ENCODE measurements at places on chromosomes 3 and 15.

DNA sequence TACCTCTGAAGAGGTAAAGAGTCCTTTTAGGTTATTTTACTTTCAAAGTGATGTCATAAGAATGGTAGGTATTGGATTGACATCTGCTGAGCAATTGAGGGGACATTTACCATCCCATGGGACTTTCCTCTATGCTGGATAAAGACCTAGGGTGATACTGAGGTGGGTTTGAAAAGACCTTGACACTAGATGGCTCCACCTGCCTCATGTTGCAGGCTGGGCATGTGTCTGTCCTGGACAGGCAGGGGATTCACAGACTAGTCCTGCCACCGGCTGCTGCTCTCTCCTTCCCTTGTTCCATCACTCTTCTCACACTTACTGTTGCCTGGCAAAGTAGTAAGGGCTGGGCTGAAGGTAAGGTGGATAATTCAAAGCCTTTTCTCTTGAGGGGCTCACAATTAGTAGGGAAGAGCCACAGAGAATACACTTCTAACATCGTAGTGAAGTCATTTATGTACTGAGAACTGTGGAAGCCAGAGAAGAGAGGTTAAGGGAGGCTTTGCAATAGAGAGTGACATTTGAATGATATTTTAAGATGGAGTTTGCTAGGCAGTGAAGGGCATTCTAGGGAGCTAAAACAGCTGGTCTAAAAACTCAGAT, 27.7 kb downstream of the TRAK1 start:
- DNase-seq = no peak

- no peak for DNase-seq
These were observed 35.6 kb downstream of the SCAP start for GRCh38 chr3:47440131-47440530.

DNA sequence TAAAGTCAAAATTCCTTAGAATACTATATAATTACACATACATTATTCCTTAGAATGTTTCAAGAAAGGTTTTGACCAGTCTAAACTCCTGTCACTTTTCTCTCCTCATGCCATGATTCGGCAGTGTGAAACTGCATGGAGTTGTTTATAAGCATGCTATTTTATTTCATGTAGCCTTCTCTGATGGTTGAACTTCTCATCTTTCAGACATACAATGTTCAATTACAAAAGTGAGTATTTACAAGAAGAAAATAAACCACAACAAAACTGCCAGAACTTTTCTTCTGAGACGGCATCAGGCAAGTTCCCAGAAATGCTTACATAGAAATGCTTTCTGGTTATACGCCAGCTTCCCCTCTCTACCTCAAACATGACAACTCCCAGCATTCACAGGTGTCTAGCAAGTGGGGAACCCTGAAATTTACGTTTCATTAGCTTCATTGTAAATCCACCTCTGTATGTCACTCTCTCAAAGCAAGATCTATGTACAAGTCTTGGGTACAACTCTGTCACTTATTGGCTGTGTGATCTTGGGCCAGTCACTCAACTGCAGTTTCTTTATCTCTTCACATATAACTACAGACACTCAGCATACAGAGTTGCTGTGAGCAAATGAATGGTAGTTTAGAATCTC, 42.7 kb downstream of the HDGFL3 start:
- no peak for DNase-seq

DNA sequence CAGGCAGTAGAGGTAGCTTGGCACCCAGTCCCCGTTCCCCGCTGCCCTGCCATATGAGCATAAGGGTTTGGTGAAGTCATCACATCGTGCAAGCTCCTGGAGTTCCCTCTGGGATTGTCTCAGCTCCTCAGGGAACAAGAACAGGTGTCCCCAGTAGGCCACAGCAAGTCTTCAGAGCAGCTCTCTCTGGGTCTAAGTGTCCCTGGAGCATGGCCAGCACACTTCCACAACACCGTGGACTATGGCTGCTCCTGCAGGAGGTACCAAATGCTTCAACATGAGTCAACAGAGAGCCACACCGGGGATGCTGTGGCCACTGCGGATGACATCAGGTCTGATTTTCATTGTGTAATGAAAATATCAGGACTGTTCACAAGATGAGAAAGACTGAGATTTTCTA, 23.1 kb downstream of the ABHD6 start:
- no peak for DNase-seq

DNA sequence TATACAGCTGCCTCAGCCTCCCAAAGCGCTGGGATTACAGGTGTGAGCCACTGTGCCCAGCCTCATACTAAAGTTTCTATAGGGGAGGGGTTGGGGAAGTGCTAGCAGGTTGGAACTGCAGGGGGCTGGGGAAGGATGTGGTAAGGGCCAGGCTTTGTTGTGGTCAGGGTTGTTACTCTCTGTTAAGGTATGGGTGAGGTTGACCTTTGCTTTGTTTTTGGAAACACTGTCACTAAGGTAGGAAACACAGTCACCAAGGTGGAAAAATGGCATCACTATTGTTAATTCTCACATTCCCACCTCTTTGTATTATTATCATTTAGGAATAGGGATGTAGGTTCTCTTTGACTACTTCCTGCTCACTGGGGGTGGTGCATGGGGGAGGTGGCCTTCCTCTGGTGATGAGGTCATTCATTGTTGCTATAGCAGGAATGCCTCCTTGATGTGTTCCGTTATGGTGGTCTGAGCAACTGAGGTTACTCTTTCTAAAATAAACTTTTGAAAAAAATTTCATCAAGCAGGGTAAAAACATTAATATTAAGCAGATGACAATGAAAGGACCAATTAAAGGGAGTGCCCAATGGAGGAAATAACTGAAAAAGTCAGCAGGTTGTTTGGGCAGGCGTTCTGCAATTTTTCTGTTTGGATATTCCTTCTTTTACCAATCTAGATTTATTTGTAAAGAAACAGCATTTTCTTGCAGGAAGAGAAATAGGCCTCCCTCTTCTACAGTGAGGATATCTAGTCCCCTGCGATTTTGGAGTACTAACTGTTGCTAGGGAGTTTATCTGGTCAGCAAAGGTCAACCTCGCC, 150.5 kb downstream of the WDR76 start:
- no peak for DNase-seq

DNA sequence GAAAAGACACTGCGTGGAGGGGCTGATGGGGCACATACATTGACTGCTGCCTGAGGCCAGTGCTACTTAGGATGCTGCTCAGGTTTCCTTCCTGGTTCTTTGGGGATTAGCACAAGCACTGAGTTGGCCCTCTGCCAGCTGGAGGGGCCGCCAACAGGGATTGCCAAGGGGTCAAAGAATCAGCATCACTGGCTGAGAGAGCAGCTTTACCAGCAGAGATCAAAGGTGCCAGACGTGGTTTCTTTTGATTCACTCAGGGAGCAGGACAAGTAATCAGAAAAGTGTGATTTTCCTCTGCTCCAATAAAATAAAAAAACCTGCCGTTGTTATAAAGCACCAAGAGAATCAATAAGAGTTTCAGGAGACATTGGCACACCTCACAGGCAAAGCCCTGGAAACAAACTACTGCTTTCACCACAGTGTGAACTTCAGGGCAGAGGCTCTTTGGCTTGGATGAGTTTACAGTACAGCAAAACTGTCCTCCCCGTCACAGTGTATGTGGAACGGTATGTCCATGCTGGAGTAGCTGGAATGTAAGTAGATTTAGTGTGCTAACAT, 45.8 kb upstream of the FSIP1 start:
- no peak for DNase-seq

DNA sequence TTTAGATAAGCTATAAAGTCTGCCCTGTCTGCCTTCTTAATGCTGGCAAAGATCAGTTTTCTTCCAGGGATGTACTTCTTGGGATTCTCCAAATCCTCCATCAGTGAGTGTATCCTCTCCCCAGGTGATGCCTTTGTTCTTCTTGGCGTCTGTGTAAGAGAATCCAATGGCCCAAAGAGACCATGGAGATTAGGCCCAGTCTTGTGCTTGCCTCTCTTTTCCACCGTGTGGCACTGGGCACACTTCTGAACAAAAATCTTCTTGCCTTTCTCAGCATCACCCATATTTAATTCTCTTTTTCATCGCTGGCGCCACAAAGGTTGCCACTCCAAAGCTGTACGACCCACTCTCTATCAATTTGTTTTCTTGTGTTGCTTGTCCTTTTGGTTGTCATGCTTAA, 32.2 kb upstream of the TAMM41 start:
- DNase-seq = no peak

- no peak for DNase-seq
These were observed 88.5 kb downstream of the ZNF621 start for GRCh38 chr3:40613306-40613705.

DNA sequence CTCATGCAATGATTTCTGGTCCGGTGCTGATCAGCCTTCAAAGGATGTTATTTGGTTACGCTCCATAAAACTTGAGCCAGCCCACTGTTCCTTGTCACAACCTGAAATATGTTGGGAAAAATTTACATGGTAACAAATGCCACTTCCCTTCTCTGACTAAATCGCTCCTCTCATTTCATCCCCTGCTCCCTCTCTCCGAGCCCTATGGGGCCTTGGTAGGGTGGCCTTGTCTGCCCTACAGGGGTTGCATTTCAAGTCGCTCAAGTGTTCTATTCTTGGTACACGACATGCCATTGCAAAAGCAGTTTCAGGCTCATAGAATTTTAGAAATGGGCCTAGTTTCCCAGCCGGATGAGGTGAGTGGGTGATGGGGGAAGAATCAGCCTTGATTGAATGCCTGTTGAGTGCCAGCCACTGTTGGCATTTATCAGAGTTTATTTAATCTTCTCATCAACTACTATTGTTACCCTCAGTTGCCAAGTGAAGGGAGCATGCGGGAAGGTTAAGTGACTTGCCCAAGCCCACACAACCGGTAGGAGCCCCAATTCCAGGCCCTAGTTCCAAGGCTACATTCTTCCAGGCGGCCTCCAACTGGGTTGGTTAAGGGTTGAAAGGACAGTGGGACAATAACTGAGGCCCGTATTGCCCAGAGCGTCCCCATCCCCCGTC, 961 bp upstream of the ABHD2 start:
- DNase-seq = no peak

DNA sequence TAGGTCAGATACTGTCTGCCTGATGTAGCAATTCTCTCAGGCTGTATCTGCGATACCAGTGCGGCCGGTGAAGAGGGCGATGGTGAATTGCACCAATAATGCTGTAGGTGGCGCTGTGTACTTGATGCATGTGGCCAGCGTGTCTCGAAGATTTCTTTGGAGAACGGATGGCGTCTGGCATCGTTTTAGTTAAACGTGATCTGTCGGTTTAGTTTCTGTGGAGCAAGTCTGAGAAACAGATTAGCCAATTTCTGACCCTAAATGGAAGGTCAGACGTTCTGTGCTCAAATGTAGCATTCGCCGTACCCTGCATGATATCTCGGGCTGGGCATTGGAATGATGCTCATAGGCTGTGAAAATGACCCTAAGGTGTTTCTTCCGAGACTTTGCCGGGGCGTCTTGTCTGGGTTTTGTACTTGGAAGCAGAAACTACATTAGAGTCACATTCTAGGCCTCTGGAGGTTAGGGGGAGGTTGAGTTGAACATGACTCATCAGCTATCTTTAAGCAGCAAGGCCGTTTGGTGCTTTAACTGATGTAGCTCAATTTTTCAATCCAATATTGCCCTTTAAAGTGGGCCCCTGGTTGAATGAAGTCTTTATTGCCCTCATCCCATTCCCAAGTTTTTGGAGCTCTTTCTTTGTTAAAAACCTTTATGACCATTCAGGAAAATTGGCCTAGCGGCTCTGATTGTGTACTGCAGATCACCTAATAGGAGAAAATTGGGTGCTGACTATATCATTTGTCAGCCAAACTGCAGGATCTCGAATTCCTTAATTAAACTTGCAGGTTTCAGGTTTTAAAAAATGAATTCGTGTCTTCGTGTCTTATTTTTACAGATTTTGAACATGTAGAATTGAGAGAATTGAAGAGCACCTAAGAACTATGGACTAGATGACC, 80.0 kb downstream of the SQOR start:
- no peak for DNase-seq

DNA sequence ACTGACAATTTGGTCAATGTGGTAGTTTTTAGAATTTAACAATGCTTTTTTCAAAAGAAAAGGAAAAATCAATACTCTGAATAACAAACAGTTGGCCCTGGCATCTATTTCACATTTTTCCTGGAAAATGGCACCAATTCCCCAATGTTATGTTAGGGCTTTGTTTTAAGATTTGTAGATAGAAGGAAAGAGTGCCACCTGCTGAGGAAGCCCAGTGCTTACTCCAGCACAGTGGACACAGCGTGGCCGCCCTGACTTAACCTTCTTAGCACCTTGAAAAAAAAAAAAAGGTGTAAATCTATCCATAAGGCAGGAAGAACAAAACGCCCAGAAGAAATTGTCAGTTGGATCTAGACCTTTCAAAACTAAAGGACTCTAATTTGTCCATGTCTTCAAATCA, 110.7 kb upstream of the CNTN4 start:
- DNase-seq = no peak
